ENCODE measurements at places on chromosomes 12 and 14.

DNA sequence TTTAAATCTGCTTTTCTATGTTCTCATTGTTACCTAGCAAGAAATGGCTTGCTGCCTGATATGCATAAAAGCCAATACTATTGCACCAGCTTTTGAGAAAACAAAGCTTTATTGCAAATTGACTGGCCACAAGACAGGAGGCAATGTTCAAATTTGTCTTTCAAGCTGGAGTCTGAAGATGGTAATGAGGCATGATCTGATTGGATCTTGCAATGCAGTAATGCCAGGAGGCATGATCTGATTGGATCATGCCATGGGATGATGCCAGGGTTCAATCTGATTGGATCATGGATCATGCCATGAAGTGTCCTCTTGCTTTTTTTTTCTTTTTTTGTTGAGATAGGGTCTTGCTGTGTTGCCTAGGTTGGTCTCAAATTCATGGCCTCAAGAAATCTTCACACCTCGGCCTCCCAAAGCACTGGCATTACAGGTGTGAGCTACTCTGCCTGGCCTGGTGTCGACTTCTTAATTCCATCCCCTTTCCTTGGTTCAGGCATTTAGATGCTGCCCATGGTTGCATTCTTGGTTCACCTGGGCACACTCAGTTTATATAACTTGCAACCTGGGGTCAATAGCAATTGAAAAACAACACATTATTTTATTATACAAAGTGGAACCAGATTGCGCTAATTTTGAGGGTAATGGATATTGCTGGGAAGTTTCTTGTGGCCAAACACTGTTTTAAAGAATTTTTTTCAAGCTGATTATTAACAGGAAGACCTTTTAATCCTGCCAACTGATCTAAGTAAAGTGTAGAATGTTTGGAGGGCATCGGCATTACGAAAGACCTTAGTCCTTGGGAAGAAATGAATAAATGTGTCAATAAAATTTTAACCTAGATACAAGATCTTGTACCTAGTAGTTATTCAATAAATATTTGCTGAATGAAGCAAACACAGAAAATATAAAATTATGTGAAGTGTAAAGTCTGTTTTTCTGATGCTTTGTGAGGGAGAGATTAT lies 38.8 kb downstream of the HSD17B6 start:
- no peak for DNase-seq

DNA sequence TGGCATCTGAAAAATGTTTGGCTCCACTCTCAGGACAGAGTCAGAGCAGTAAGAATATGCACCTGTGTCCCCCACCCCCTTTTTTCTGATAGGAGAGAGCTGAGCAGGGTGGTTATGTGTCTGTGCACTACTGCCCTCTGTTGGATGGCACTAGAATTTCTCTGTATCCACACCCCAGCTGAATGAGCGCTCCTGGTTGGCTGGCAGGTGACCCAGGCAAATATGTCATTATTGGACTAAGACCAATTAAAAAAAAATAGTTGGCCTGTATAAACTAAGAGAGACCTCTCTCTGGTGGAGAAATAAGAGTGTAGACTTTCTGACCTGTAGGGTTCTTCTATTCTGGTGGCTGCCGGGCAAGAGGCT lies 107.0 kb downstream of the PTCSC3 start:
- DNase-seq: peak; percentile 73

DNA sequence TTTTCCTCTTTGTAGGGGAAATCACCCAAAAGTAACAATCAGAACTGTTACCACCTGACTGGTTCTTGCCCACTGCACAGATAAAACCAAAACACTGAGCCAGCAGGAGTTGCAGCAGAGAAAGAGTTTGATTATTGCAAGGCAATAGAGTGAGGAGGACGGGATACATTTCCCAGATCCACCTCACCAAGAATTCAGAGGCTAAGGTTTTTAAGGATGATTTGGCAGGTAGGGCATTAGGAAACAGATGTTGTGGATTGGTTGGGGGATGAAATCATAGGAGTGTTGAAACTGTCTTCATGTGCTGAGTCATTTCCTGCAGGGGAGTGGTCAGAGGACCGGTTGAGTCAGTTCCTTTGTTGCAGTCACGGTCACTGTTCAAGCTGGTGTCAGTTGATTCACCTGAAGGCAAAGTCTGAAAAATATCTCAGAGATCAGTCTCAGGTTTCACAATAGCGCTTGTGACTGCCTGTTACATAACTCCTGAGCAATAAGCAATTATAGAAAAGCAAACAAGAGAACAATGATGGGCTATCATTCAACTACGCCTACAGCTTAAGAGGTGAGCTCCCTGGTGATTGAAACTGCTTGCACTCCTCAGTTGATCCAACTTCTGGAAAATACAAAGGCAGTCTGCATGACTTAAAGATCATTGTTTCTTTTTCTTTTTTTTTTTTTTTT lies 20.3 kb upstream of the AMN1 start:
- no peak for DNase-seq

GRCh38 chr12:103505371-103506236 lies 9.8 kb upstream of the C12orf42 start:
- DNase-seq: no peak

Measured in HEK293T (cell line).